ENCODE measurements at places on chromosomes 3 and 15.
A peak's percentile ranks its signal among the peaks of the same experiment; 100 is the strongest.

DNA sequence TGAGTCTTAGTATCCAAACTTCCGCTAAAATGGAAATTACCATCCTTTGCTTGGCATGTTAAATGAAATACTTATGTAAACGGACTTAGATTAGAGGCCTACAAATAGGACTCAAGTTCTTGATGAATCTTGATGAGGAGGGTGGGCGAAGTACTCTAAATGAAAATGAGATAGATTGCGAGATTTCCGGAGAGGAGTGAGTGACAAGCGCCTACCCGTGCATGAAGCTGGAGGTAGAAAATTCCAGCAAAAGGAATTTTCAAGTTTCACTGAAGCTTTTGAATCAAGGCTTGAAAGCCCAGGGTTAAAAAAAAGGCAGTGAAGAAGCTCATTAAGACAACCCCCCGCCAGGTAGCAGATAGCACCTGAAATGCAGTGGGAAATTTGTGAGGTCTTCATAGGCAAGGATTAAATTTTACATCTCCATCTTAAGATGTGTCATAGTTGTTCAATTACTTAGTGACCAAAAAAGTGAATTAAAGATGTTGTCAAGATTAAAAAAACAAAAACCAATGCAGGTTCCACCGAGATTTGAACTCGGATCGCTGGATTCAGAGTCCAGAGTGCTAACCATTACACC, 655 bp upstream of the RAB11A start:
- no peak for DNase-seq

GRCh38 chr3:53705774-53706173, 140.4 kb downstream of the CHDH start:
- peak; percentile 49 for DNase-seq

GRCh38 chr3:4906107-4906621, 73.1 kb upstream of the BHLHE40 start:
- no peak for DNase-seq

GRCh38 chr3:183266454-183266853, 13.4 kb downstream of the B3GNT5 start:
- DNase-seq = no peak

DNA sequence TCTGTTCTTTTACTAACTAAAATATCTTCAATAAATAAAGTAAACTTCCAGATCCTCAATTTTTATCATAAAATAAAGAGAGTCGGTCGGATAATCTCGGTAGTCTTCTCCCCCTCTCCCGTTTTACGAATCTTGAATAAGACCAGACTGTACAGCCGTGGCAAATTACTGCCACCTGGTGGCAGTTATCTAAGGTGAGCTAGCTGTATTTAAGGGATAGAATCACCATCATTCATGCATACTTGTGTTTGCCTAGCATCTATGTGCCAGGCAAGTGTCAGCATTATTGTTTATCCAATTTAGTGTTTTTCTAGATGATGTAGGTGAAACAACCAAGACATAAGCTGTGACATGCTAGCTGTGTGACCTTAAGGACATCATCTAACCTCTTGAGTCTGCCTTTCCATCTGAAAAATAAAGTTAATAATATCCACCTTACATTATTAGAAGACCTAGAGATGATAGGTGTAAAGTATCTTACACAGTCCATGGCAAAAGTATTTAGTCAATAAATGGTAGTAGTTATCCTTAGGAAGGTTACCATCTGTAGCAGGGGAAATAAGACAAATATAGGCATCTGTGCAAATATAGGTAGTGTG, 21.3 kb downstream of the DUT start:
- no peak for DNase-seq

DNA sequence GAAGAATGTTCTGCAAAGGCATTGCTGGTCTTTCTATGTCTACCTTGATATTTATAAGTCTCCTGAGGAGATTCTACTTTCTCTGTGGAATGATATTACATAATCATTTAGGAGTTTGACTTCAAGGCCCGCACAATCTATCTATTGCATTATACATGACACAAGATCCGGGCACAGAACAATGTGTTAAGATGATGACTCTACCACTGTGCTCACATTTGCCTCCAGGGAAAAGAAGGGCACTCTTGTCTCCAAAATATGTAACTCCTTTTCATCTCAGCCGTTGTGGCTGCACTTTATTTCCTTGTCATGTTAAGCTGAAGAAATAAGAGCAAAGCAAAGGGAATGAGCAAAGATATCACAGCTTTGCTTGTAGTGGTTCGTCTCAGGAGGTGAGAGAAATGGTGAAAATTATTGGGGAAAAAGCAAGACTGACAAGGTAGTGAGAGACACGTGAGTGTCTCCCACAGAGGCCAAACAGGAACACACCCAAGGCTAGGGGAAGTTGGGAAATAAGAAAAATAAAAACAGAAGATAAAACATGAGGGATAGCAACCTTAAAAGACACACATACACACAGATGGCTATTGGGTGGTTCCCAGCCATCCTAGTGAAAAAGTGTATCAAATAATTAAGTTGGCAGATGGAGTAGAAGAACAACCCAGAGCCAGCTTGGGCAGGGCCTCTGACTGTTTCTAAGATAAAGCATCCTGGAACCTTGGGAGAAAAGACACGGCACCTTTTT, 184.3 kb downstream of the P3H2 start:
- no peak for DNase-seq

DNA sequence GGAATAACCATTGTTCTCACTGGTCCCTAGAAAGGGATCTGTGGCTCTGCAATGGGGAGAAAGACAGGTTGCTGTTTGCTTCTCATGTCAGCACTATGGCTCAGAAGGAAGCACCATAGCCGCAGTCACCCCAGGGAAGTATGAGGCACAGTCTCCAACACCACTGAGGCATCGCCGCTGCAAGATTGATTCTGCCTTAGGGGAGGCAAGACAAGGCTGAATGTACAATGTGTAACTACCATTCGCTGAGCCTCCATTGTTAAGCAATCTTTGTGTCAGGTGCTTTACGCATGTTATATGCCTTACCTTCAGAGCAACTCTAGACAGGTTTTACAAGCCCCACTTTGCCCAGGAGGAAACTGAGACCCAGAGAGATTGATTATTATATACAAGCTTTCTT, 100.7 kb upstream of the KCNMB2 start:
- DNase-seq = no peak

GRCh38 chr3:54188176-54188791, 65.9 kb downstream of the CACNA2D3 start:
- no peak for DNase-seq

DNA sequence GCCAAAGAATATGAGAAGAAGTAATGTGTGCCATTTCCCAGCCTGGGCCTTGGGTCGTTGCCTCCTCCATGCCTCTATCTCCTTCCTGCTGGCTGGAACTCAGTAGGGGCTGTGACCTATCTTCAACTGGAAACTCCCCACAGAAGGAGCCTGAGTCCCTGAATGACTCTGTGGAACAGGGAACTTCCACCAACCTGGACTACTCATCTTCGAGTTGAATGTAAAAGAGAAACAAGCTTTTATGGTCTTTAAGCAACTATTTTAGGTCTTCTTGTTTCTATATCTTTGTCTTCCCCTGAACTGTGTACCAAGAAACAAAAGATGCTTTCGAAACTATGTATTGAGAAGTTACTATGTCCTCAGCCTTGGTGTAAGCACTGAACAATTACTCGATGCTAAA, 355.3 kb upstream of the NR2F2 start:
- no peak for DNase-seq

DNA sequence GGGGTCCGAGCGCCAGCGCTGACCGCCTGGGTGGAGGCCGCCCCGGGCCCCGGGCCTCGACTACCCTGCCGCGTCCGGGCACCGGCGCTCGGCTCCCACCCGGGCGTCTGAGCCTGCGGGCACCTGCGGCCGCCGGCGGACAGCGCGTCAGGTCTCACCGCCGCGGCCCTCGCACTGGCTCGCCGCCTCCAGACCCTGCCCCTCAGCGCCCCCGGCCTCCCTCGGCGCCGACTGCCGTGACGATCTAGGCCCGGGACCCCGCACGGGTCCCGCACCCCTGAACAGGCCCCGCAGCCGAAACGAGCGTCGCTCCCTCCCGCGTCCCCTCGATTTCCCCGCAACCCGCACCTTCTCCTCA, 297 bp downstream of the PRC1 start:
- DNase-seq = no peak

- peak; percentile 84 for DNase-seq
Observed at GRCh38 chr3:186931532-186932280, 1.4 kb downstream of the ST6GAL1 start.

DNA sequence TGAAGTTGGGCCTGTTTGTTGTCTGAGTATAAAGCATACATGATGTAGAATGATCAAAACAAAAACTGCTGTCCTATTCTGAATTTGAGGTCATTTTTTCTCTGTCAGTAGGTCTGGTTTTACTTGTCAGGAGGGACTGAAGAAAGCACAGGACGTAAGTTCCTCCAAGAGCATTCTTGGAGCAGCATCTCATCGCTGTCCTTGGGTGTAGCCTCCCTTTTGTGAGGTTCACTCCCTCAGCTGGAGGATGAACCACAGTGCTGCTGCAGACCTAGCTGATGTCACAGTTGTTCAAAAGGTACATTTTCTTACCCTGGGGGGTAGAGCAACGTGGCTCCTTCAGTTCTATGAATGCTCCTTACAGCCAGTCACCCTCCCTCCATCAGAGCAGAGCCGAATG, 490.0 kb upstream of the TBL1XR1 start:
- no peak for DNase-seq

DNA sequence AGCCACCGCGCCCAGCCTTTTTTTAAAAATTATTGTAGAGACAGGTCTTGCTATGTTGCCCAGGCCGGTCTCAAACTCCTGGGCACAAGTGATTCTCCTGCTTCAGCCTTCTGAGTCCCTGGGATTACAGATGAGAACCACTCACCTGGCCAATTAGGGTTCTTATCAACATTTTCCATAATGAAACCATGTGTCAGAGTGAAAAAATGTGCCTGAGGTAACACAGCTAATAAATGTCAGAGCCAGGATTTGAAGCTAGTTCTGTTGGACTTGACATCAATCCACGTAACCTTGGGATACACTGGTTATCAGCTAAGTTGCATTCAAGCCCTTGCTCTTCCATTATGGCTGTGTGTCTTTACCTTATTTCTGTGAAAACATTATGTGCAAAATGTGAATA, 29.1 kb downstream of the CHST14 start:
- no peak for DNase-seq

DNA sequence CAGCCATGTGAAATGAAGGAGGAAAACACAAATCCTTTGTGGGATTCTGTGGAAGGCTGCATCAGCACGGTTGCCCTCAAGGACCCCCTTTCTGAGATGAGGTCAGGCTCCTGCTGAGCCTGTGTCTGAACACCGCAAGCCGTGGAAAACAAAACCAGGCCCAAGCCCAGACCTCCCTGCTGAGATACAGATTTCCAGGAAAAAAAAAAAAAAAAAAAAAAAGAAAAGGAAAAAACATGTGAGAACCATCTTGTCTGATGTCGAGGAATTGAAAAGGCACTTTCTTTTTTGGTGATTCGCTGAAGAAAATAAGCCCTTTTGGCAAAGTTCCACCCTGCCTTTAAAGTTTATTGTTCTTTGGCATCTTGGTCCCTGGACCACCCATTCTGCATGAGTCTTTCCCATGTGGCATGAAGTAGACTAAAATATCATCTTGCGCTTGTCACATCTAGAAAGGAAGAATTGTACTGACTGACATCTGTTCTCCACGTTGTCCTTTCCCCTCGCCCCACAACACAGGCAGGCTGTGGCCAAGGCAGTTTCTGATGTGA, 117.6 kb downstream of the CHST2 start:
- no peak for DNase-seq

- no peak for DNase-seq
Observed at GRCh38 chr3:171753665-171754408, 56.4 kb downstream of the PLD1 start.

DNA sequence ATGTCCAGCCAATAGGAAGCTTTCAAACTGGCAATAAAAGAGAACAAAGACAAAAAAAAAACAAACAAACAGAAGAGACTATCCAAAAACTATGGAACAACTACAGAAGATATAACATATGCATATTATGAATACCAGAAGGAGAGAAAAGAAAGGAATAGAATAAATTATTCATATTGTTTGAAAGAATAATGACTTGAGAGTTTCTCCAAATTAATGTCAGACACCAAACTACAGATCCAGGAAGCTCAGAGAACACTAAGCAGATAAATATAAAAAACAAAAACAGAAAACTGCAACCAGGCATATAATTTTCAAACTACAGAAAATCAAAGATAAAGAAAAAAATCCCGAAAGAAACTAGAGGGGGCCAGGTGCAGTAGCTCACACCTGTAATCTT, 34.1 kb upstream of the AP3B2 start:
- no peak for DNase-seq

Measured in activated CD8-positive, alpha-beta memory T cell treated with anti-CD3 and anti-CD28 coated beads for 24 hours (primary cell).